ENCODE measurements at places on chromosomes 4 and X.

DNA sequence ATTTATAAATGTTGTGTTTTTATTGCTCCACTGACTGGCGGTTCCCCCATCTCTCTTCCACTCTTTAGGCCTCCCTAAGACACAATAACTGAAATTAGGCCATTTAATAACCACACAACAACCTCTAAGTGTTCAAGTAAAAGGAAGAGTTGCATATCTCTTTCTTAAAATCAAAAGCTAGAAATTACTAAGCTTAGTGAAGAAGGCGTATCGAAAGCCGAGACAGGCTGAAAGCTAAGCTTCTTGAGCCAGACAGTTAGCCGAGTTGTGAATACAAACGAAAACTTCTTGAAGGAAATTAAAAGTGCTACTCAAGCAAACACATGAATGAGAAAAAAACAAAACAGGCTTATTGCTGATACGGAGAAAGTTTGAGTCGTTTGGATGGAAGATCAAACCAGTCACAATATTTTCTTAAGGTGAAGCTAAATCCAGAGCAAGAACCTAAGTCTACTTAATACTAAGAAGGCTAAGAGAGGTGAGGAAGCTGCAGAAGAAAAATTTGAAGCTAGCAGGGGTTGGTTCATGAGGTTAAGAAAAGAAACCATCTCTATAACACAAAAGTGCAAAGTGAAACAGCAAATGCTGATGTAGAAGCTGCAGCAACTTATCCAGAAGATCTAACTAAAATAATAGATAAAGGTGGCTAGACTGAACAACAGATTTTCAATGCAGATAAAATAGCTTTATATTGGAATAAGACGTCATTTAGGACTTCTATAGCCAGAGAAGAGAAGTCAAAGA, 194.0 kb upstream of the TTC29 start:
- no peak for DNase-seq

DNA sequence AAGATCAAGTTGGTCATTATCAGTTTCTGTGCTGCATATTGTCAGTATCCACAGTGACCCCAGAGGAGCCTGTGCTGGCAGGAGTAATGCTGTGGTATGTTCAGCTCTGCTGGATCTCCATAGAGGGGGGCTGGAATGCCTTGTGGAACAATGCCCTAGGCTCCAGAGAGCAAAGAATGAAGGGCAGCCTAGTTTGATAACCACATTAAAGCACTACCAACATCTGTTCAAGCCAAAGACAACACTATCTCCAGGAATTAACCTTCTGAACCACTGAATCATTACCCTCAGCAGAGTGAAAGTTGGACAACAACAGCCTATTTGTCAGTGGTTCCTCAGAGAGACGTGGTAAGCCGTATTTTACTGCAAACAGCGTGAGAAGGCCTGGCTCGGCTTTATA, 192.3 kb upstream of the CXorf66 start:
- no peak for DNase-seq

GRCh38 chrX:136823175-136823574, 42.4 kb upstream of the ARHGEF6 start:
- DNase-seq: no peak

- no peak for DNase-seq
Measured at GRCh38 chrX:7948483-7948882, 21.3 kb upstream of the PNPLA4 start.
